ENCODE measurements at places on chromosomes 4 and X. TPM values are rescaled to one million over a fixed set of nuclear protein-coding genes. Genes with fewer than 3 reads are reported as not detected.

GRCh38 chrX:10159145-10159468 lies 2.3 kb downstream of the CLCN4 start:
- no peak for DNase-seq

DNA sequence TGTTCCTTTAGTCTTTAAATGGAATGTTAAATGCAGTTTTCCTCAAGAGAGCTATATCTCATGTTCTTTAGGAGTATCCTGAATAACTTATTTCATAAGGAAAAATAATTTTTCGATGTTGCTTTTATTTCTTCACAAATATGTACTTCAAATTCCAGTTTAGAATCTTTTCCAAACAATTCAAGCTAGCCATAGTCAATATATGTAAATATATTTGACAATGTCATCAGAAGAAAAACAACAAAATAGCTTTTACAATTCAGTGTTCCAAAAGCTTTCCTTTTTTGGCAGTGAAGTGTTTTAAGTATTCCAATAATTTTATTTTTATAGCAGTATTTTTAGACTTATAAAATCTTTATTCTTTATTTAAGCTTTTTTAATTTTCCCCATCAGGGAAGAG lies 1532.0 kb downstream of the PCDH18 start:
- peak; percentile 14 for DNase-seq

DNA sequence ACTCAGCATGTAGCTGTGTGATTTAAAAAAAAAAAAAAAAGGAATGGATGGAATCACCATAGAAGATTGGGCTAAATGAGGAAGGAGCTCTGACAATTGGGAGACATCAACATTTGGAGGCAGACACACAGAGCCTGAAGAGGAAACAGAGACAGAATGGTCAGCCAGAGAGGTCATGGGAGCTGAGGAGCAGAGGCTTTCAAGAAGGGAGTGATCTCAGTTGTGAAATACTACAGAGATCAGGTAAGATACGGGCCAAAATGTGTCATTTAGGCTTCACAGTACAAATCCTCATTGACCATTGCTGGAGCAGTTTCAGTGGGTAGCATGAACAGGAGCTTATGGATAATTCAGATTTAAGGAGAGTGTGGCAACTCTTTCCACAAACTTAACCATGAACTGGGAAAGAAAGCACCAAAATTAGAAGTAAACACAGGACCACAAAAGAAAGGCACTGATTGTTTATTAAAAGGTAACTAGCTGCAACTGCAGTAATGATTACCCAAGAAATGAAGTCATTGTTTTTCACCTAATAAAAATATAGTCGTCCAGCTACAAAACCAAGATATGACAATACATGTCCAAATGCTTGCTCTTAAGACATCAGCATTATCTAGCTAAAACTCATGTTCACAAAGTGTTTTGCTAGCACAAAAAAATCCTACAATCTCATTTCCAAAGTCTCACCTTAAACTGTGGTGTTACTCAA lies 203.2 kb downstream of the DHX15 start:
- no peak for DNase-seq

DNA sequence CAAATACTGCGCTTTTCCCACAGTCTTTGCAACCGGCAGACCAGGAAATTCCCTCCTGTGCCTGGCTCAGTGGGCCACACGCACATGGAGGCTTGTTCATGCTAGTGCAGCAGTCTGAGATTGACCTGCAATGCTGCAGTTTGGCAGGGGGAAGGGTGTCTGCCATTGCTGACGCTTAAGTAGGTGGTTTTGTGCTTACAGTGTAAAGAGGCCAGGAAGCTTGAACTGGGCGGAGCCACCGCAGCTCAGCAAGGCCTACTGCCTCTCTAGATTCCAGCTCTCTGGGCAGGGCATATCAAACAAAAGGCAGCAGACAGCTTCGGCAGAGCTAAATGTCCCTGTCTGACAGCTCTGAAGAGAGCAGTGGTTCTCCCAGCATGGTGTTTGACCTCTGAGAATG lies 390.5 kb upstream of the TECRL start:
- DNase-seq: no peak

- peak; percentile 40 for DNase-seq
These were observed 136.6 kb downstream of the PALLD start for GRCh38 chr4:168633496-168633895.

DNA sequence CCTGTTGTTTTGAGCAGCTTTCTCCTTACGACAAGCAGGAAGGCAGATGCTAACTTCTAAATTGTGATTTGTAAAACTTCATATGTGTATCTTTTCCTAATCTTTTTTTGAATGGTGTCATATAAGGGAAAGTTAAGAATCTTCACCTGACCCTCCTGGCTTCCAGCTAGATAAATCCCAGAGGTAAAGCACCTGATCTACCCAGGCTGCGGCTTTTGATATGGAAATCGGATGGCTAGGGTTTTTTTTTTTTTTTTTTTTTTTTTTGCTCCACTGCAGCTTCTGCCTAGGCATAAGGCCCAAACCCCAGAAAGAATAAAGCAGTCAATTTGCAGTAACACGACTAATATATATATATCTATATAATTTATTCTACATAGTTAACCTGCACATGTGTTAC lies 10.0 kb downstream of the MAB21L2 start:
- DNase-seq: no peak

GRCh38 chrX:43266487-43266886 lies 389.6 kb upstream of the MAOA start:
- no peak for DNase-seq

DNA sequence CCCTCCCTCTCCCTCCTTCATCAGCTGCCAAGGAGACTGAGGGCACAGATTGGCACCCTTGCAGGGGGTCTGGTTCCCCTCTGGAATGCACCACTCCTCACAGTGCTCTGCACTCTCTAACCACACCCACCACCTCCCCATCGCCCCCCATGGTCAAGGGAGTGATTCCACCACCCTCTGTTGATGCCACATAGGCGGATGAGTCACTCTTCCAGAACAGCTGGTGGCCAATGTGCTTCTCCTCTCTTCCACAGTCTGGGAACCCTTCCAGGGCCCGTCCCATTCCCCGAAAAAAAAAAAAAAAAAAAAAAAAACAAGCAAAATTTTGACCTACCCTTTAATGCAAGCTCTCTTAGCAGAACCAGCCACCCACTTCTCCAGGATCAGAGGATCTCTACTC lies 341.3 kb upstream of the KLF3 start:
- peak; percentile 42 for DNase-seq

- DNase-seq: no peak
These were observed 895.1 kb downstream of the PCDH18 start for GRCh38 chr4:136637071-136637777.

DNA sequence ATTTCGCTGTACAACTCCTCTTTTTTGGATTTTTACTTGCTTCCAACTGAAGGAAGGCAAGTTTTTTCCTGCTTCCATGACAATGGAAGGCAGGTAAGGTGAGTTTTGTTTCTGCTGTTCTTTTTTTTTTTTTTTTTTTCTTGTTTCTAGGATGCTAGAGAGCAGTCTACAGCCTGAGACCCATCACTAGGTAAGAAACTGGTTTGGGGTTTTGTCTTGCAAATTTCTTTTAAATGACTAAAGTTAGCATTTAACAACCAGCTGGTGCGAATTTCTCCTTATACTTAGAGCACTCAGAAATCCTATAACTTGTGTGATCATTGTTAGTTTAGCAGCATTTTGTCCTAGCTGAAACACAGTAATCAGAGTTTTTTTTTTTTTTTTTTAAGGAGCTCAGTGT lies 378.4 kb upstream of the CNKSR2 start:
- DNase-seq: no peak

DNA sequence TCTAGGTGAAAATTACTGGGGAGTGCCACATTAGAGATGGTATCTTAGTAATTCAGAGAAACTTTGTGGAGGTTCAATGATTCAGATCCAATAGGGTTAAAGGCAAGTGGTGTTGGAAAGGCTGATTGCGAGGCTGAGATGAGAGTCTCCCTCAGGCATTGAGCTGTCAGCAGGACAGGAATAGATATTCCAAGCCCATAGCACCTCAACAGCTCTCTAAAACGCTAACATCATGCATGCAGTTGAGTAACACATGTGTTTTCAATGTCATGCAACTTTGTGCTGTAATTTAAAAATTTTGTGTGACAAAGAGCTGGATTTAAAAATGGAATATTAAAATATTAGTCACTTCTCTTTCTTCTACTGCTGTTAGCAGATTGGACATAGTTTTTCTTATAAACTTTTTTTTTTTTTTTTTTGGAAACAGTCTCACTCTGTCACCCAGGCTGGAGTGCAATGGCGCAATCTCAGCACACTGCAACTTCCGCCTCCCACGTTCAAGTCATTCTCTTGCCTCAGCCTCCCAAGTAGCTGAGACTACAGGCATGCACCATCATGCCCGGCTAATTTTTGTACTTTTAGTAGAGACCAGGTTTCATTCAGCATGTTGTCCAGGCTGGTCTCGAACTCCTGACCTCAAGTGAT lies 173.5 kb upstream of the C1QTNF7 start:
- peak; percentile 24 for DNase-seq

DNA sequence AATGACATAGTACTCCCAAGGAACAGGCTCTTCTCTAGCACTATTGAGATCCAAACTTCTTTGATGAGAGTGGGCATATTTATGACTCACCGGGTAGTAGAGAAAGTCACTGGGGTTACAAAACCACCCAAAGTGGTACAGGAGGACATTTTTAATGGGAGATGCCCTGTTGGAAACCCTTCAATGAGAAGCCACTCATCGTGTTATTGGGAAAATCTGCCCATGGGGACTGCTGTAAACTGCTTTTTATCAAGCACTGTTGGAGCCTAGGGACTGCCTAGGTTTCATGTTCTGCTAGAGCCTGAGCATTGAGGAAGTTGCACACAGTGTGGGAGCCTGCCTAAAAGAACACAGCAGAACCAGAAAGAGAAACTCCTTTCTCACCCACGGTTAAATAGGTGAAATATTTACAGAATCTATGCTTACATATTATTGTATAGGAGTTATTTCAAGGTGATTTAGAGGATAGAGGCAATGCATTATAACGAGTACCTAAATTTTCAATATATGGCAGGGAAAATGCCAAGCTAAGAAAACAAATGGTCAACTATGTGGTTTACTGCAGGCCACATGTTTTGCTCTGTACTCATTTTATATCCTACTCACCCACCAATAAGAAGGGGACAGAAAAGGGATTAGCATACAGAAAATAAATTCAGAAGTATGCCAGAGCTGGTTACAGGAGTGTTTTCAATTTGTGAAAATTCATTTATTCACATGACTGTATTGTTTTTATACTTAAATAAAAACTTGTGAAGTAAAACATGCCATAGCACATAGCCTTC lies 559.1 kb downstream of the FSTL5 start:
- no peak for DNase-seq

DNA sequence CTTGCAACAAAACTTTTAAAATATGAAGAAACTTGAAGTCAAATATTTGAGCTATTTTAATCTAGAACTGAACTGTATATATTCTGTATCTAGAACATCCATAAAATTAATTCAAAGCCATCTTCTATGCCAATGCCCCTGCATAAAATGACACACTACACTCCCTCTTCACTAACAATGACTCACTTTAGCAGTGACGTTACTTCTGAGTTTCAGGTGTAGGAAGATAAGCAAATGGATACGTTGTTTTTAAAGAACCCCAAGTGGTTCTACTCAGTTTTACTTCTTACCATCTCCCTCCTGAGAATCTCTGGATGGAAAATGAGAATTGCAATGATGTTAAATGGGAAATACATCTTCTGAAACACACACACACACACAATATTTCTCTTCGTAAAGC lies 45.2 kb downstream of the CXXC4 start:
- DNase-seq: no peak

The LARP7 gene
- total RNA-seq: 34.1 TPM

The SPRY1 gene
- total RNA-seq: 82.4 TPM

The DUSP21 gene
- not detected for total RNA-seq

The GPR119 gene
- total RNA-seq: not detected

The VCX3B gene
- total RNA-seq: not detected

The IQSEC2 gene
- 6.6 TPM for total RNA-seq

The SPATA18 gene
- total RNA-seq: 5.7 TPM

The ANXA3 gene
- total RNA-seq: 50.7 TPM

The SLC16A2 gene
- 7.2 TPM for total RNA-seq

The ZCCHC18 gene
- 0.79 TPM for total RNA-seq

The NHS gene
- 6.6 TPM for total RNA-seq
